ENCODE measurements at places on chromosomes 6 and 20.

GRCh38 chr6:4848382-4849068 is 72.3 kb downstream of the CDYL start:
- DNase-seq = no peak

DNA sequence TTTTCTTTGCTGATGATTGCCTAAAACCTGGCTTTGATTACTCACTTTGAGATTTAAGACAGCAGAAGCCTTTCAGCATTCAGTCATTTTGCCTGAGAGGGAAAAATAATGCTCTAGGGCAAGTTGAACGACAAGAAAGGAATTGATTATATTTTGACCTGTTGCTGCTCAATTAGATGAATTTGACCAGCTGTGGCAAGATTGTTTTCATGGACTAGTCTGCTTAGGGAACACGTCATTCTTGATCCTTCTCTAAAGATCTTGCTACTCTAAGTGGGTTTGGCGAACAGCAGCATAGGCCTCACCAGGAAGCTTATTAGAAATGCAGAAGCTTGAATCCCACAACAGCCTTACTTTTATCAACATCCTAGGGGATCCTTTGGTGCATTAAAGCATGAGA is 59.7 kb upstream of the PHACTR1 start:
- DNase-seq = no peak

- DNase-seq = no peak
Measured at GRCh38 chr6:40148882-40149573, 214.8 kb upstream of the MOCS1 start.

DNA sequence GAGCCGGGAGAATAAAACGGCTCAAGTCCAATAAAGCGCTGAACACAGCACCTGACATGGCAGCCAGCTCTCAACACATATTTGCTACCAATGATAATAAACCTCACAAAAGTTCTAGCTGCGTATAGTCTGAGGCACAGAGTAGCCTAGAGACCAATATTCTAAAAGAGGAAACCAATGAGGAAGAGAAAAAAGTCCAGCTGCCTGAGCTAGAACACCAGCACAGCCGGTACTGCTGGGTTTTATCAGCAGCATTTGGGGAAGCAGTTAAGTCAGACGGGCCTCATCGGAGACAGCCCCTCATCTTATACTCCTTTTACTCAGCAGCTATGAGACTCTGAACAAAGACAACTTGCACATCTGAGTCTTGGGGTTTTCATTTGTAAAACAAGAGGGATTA is 2.4 kb upstream of the RTF2 start:
- no peak for DNase-seq

- no peak for DNase-seq
Measured at GRCh38 chr6:116572162-116572561, 858 bp downstream of the RWDD1 start.

DNA sequence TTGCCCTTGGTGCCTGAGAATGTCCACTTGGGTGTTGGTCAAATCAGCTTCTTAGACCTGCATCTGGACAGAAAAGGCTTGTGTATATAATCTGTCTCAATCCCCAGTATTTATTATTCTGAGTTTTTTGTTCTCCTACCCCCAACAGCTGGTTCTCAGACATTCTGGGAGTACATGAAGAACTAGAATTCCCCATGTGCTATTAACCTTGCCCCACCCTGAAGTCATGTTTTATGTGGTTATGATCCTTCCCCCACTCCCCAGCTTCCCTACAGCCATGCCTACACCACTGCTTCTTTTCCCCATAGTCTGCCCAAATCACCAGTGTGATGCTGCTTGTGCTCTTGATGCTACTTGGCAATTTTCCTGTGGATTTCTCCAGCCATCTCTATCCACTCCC is 157.0 kb downstream of the ADAT2 start:
- no peak for DNase-seq

- no peak for DNase-seq
Measured at GRCh38 chr20:16143596-16143995, 429.7 kb downstream of the KIF16B start.

- no peak for DNase-seq
Measured at GRCh38 chr6:153591159-153591558, 447.9 kb upstream of the OPRM1 start.

- DNase-seq = no peak
Measured at GRCh38 chr20:2603816-2604505, 48.5 kb upstream of the NOP56 start.

GRCh38 chr6:168959696-168960095 is 293.9 kb downstream of the THBS2 start:
- no peak for DNase-seq

- no peak for DNase-seq
Measured at GRCh38 chr20:32567384-32568178, 17.6 kb downstream of the NOL4L start.

- DNase-seq = peak; percentile 43
Measured at GRCh38 chr6:113315165-113315564, 542.0 kb upstream of the MARCKS start.

- no peak for DNase-seq
Measured at GRCh38 chr6:125816828-125817280, 26.1 kb downstream of the NCOA7 start.

DNA sequence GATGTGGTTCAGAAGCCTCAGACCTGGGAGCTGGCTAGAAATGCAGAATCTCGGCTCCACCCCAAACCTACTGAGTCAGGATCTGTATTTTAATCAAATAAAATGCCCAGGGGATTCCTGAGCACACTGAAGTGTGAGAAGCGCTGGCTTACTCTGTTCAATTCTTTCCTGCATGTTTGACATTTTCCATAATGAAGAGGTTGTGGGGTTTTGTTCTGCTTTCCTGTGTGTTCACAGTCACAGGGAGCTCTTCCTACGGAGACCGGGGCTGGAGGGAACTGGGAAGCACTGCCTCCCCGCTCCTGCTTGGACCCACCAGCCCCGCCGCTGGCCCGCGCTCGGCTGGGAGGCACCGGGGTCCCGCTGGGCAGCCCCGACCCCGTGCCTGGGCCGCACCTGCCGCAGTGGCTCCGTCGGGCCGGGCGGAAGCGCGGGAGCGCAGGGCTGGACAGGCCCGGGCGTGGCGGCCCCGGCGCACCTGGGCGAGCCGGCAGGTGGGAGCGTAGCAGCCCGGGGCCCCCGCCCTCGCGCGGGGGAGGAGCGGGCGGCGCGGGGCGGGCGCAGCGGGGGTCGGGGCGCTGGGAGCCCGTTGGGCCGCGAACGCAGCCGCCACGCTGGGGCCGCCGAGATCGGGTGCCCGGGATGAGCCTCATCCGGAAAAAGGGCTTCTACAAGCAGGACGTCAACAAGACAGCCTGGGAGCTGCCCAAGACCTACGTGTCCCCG is at the start of gene MAPK13:
MAPK13 (plus strand) TSS at position 573 of the 726 bp plus-strand sequence; CDS start at position 643, 70 bp downstream.
- no peak for DNase-seq

GRCh38 chr20:20519269-20519668 is 151.4 kb downstream of the INSM1 start:
- no peak for DNase-seq

GRCh38 chr6:47536816-47537401 is 59.3 kb downstream of the CD2AP start:
- DNase-seq = no peak

DNA sequence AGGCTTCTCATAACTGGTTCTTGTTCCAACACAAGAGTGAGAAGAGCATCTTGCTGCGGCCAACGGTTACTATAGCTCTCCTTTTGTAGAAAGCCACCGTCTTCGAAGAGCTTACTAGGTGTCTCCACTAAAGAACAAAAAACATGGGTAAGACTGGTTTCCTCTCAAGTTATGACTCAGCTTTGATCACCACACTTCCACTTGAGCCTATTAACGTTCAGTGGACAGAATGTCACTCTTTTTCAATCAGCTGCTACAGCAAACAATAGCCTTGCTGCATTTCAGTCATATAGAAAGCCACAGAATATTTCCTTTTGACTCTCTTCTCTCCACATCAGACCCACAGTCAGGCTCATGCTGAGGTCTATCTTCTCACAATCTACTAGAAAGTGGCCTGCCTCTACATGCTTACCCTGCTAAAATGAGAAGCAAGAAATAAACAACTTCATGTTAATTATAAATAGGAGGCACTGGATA is 243.5 kb upstream of the PREP start:
- no peak for DNase-seq

Data from skeletal muscle cell (primary cell).